ENCODE measurements at places on chromosomes 5 and 9.

GRCh38 chr5:60613826-60614225 is 86.1 kb downstream of the DEPDC1B start:
- no peak for DNase-seq

GRCh38 chr5:169020102-169020501 is 280.8 kb downstream of the SLIT3 start:
- DNase-seq: no peak

DNA sequence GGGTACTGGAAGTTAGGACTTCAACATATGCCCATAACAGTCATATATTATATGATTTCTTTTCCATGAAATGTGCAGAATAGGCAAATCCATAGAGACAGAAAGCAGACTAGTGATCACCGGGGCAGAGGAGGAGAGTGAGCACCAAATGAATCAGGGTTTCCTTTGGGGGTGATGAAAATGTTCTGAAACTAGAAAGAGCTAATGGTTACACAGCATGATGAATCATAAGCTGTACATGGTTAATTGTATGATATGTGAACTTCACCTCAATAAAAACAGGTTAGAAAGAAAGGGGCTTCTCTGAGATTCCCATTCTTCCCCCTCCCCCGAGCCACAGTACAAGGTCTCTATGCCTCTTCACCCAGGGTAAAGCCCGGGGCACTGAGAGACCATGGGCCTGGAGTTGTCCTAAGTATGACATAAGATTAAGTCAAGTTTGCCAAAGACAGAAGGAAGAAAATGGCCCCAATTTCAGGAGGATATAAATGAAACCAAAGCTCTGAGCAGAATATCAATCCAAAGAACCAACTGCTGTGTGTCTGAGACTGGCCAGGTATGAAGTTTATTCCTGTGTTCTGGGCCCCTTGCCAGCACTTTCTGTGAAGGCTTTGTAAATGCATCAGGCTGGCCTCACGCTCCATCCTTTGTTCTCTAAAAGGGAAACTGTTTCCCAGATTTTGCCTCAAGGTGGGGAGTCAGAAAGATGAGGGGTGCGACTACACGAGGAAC is 243.8 kb downstream of the CDK5RAP2 start:
- DNase-seq: no peak

DNA sequence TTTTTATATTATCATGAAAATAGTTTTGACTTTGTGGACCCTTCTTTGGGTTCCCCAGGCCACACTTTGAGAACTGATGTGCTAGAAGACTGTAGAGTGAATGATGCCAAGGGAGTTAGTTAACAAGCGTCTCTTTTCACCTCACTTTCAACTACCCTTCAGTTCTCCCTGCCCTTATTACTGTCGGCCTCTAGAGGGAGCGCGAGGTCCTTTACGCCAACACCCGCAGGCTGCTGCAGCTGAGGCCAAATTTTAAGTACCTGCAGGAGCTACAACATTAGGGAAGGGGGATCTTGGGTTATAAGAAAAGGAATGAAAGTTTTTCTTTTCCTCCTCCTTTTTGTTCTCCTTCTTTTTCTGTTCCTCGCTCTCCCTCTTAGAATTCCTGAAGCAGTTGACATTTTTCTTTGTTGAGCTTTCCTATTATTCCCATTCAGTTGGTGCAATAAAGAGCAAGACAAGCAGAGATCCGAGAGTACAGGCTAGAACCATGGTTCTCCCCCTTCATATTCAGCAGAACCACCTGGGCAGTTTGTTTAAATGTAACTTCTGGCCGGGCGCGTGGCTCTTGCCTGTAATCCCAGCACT is 84.0 kb downstream of the ZFAND5 start:
- peak; percentile 57 for DNase-seq

DNA sequence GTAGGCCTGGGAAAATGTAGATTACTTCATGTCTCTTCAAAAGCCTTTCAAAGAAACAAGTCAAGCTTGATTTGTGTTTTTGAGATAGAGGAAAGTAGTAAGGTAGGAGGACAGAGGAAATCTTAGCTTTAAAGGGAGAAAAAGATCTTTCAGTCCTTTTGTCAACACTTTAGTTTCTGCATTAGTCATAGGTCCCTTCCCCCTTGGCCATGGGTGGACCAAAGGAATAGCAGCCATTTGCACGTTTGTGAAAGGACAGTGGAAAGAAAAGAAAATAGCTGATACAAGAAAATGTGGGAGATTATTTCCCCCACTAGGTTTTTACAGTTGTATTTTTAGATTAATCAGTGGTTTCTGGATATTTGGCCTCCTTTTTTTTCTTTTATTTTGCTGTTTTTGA is 121.9 kb upstream of the GRHPR start:
- no peak for DNase-seq

DNA sequence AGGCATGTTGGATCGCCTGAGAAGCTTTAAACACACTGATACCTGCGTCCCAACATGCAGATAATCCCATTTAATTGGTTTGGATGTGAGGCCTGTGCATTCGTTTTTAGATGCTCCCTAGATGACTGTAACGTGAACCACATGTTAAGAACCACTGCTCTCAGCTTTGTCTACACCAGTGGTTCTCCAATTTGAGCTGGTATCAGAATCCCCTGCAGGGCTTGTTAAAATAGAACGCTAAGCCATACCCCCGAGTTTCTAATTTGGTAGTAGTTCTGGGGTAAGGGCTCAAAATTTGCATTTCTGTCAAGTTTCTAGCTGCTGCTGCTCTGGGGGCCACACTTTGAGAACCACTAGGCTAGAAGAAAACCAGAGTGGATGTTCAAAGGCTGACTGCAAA is 74.7 kb downstream of the S1PR3 start:
- no peak for DNase-seq

GRCh38 chr9:98318834-98319478 is 63.5 kb upstream of the TBC1D2 start:
- no peak for DNase-seq

DNA sequence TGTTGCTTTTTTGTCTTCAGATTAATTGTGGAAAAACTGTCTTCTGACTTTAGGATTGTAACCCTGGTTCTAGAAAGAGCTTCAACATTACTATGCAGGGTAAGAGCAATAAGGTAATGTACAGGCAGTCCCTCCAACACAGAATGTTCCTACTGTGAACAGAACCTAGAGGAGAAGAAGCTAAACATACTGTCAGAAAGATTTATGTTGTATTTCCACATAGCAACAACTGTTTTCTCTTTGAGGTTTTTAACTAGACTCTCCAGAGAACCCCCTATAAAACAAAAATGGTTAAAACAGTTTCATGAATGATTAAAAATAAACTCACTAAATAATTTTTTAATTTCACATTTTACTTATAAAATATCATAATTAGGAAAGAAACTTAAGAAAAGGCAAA is 64.3 kb upstream of the NAA35 start:
- no peak for DNase-seq

- DNase-seq: no peak
These were observed 45.7 kb upstream of the TGFBR1 start for GRCh38 chr9:99058964-99059921.

- no peak for DNase-seq
These were observed 374.5 kb upstream of the RORB start for GRCh38 chr9:74122661-74123060.

- no peak for DNase-seq
These were observed 53.7 kb downstream of the TLE1 start for GRCh38 chr9:81635521-81636254.

DNA sequence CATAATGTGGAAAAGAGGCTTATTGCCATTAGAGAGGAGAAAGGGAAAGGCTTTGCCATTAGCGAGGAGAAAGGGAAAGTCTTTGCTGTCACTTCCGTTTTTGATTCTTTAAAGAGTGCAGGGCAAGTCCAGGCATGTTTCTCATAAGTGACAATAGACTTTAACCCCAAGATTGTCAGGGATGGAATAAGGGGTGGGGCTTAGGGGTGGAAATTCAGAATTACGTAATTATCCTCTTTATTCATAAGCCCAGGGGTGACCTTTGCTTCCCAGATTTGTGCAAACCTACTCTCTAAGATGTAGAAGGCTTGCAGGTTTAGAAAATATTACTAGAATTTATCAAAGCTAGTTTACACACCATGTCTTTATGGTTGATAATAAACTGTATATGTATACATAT is 2.3 kb upstream of the PLK2 start:
- no peak for DNase-seq

- no peak for DNase-seq
These were observed 27.0 kb downstream of the TTLL11 start for GRCh38 chr9:122065923-122066629.

DNA sequence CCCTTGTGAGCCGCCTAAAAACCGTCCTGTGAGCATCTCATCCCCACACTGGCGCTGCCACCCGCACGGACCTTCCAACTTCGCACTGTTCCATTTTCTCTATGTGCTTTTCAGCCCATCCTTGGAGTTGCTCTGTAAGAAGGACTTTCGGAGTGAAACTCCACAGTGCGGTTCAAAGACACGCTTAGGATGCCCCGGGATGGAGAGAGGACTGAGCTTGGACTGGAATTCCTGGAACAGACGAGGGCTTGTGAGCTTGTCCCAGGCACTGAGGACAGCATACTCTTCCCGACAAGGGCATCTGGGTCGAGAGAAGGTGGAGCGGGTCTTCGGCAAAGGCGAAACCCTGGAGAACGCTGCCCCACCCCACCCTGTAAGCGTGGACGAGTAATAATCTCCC is 187.8 kb downstream of the MEF2C start:
- DNase-seq: no peak

DNA sequence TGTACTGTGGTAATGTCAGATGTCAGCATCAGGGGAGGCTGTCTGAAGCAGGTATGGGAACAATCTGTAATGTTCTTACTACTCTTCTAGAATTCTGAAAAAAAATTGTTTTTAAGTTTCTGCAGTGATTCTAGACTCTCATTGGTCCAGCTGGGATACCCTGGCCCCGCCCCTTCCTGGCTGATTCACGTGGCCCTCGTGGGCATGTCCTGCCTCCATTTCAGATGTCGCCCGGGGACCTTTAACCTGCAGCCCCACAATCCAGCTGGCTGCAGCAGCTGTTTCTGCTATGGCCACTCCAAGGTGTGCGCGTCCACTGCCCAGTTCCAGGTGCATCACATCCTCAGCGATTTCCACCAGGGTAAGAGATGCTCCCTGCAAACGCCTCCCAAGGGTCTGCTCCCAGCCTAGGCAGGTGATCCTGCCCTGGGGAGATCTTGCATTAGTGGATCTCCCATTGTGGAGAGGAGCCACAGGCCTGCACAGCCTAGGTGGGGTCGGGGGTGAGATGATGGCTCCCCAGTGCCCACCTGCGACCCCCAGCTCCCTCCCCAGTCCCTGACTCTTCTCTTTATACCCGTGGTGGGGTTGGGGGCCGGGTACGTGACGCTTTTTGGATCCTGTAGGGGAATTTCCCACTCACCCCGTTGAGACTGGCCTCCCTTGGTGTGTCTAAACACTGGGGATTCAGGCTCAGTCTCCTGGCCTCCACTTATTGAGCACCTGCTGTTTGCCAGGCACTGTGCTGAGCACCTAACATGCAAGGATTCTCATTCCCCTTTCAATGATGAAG is 36.5 kb downstream of the LAMC3 start:
- DNase-seq: peak; percentile 4

- peak; percentile 42 for DNase-seq
These were observed 861 bp downstream of the UBQLN1 start for GRCh38 chr9:83706676-83707517.

DNA sequence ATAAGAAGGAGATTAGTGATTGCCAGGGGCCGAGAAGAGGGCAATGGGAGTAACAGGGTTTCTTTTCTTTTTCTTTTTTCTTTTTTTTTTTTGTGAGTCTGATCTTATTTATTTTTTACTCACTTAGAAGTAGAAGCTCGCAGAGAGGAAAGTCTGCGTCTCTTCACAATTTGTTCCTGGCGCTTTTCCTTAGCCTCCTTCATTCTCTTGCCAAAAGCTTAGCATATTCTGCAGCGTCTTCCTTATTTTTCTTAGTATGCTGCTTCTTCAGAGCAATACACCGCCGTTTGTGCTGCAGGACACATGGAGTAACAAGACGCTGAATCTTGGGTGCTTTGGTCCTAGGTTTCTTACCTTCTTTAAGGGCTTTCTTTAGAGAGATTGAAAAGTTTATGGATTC is 30.3 kb upstream of the DENND4C start:
- DNase-seq: no peak

DNA sequence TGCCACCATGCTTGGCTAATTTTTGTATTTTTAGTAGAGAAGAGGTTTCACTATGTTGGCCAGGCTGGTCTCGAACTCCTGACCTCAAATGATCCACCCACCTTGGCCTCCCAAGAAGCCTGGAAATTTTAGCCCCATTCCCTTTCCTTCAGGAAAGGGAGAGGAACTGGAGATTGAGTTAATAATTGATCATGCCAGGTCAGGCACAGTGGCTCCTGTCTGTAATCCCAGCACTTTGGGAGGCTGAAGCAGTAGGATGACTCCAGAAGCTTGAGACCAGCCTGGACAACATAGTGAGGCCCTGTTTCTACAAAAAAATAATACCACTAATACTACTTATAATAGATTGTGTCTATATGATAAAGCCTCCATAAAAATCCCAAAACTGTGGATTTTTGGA is 124.6 kb downstream of the UNC13B start:
- no peak for DNase-seq

DNA sequence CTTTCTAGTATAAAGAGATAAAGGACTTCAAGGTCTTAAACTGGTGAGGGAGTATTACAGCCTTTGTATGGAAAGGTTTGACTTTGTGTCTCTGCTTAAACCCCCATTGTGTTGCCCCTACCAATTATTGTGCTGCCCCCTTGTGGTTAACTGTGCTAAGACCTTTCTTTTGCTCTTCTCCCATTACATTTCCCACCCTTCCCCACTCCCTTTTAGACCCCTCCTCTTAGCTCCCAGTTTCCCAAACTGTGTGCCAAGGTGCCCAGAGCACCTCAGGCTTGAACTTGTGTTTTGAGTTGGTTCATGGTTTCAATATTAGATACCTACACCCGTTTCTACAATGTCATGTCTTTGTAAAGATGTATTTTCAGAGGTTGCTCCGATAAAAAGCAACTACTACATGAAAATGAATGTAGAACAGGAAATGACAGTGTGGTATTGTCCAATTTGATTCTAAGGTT is 2.9 kb downstream of the JAK2 start:
- DNase-seq: peak; percentile 15

GRCh38 chr9:26181836-26182235 is 503.6 kb upstream of the TUSC1 start:
- DNase-seq: no peak

DNA sequence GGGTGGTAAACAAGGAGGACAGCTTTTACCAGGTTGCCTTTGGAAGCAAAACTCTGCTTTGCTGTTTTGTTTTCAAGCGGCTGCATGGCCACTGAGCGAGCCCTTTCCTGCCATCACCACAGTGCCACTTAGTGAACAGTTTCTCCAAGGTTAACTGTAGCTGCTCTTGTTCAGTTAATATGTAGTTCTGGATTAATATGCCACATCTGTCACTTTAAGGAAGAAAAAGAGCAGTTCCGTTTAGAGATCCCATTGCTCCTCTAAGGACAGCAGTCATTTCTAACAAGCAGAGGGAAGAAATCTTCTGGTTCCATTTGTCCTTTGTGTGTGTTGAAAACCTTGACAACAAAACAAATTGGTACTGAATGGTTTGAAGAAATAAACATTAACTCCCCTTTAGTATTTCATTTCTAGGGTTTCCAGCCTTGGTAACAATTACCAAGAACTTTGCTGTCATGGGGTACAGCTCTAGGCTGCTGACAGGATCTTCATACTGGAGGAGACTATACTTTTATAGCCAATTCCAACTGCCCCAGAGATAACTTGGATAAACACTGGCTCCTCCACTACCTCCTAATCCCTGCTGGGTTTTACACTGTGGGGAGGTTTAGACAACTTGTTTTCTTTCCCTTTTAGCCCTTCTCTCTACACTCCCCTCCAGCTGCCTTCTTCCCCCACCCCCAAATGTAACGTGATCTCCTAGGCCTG is 10.3 kb upstream of the ABL1 start:
- DNase-seq: no peak

Measured in activated CD4-positive, alpha-beta T cell treated with anti-CD3 and anti-CD28 coated beads, Interleukin-2, amount 50 U/mL, for 24 hours (primary cell).